ENCODE measurements at places on chromosomes 13 and 19.

DNA sequence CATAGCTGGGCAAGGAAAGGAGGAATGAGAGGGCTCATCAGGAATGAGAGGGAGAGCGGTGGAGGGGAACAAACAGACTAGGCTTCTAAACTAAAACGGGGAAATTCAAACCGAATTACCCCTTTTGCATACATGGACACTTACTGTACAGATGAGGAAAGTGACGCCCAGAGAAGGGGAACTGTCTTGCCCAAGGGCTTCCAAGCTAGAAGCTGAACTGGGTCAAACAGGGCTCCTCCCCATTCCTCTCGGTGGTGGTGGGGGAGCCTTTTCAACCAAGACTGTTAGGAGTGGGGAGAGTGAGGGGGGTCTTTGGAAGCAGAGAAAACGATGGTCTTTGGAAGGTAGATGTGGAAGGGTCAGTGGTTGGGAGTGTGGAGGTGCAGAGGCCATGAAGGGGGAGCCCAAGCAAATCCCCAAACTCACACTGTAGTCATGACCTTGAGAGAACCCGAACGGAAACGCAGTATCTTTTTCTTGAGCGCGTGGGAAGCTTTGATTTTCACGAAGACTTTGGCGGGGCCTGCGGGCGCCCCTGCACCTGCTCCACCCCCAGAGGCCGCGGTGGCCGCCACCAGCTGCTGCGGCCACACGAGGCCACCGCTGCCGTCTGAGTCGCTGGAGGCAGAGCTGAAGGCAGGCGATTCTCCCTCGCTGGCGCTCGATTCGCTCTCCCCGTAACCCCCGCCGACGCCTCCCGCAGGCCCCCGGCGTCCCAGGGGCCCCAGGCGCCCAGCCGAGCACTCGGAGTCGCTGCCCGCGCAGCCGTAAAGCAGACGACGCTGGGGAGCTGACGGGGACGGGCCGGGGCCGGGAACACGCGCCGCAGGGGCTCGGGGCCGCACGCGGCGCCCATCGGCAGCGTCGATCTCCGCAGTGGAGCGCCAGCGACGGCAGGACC is 12.3 kb upstream of the GNG8 start:
- DNase-seq: no peak

DNA sequence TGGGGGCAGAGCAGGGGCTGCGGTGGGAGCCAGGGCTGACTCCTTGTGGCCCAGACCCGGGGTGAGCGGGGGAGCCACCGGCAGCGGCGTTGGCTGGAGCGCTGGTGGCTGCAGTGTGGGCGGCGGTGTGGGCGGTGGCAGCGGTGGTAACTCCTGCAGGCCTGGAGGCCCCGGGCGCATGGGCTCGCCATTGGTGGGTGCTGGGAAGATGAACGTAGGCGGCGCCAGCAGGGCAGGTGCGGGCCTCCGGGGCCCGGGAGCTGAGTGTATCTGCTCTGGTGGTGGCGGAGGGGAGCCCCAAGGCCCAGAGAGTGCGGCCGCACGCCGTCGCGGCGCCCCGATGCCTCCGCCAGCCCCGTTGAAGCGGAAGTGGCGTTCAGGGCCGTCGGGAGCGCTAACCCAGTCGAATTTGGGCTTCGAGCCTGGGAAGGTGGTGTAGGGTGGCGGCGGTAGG is 2.0 kb downstream of the GGN start:
- DNase-seq: no peak

DNA sequence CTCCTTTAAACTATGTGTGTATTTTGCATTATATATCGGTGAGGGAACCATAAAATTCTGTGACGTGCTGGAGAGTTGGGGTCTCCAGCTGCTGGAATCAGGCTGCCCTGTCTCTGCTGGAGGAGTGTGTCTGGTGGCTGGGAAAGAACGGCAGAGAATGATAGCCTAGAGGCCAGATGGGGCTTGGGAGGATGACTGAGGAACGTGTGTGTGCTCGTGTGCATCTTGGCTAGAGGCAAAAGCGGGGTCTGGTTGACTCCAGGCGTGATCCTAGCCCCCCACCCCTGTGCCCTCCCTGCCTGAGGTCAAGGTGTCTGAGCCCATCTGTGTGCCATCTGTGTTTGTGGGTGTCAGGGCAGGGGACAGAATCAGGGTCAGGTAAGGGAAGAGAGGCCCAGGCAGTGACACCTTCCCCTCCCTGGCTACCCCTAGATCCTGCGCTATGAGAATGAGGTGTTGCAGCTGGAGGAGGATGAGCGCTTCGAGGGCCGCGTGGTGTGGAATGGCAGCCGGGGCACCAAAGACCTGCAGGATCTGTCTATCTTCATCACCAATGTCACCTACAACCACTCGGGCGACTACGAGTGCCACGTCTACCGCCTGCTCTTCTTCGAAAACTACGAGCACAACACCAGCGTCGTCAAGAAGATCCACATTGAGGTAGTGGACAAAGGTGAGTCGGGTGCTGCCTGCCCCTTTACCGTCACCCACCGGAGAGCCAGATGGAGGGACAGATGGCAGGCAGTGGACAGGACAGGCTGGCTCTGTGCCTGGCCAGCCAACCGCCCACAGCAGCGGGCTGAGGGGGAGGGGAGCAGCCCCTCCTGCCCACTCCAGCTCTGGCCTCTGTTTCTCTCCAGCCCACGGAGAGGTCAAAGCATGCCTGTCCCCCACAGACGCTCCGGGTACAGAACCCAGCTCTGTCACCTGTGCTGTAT is 3.1 kb downstream of the SCN1B start:
- no peak for DNase-seq

DNA sequence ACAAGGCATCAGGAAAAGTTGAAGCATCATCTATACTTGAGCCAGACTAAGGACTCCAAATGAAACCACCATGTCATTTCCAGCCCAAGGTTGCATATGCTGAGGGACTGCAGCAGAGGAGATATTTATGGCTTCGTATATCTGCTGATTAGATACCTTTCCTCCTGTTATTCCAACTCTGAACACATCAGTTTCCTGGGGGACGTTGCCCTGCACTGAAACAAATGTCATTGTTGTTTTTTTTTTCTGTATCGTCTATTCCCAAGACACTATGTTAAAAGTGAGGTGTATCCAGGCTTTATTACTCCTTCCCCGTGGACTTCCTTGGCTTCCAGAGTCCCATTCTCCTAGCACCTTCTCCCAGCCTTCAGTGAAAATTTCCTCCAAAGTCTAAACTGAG is at the start of gene OR7A17:
OR7A17 (minus strand) TSS at position 101 of the 400 bp plus-strand sequence. CDS start 4,777 bp downstream, outside the sequence.
- no peak for DNase-seq

DNA sequence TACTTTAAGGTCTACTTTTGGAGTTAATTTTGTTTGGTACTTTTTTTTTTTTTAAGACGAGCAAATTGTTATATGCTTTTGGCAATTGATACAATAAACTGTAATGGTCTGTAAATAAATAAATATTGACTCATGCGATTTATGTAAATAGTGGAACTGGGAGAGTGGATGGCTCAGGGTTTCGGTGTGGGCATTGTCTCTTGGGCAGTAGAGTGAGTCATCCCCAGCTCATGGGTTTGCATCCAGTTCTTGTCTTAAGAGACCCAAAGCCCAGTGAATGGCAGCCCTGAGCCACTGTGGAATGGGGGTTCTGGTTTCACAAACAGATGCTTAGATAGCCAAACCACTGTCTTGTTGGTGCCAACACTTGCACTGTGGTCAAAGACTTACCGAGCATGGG is 33.0 kb downstream of the FGF9 start:
- no peak for DNase-seq

DNA sequence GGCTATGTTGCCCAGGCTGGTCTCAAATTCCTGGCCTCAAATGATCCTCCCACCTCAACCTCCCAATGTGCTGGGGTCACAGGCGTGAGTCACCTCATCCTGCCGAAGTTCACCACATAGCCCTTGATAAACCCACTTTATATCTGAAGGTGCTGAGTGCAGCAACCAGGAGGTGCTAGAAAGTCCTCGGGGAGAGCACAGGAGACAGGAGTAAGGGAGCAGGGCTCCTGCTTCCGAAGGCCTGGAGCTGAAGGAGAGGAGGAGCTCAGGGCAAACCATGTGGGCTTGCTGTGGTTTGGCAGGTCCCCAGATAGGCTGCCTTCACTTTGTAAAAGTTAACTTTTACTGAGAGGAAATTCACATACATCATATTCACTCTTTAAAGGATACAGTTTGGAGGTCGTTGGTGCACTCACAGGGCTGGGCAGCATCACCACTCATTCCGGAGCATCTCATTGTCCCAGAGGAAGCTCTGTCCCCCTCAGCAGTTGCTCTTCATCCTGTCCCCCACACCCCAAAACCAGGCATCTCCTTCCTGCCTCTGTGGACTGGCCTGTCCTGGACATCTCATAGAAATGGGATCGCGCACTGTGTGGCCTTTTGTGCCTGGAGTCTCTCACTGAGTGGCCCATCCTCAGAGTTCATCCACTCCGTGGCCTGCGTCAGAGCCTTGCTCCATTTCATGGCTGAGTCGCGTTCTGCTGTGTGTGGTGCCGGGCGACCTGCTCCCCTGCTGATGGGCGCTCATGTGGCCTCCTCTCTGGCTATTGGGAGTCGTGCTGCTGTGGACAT is 49.5 kb downstream of the KDM4B start:
- no peak for DNase-seq

- DNase-seq: no peak
Observed at GRCh38 chr13:111177081-111177711, 62.1 kb downstream of the ARHGEF7 start.

GRCh38 chr13:112879283-112879833 is 89.7 kb upstream of the MCF2L start:
- no peak for DNase-seq

DNA sequence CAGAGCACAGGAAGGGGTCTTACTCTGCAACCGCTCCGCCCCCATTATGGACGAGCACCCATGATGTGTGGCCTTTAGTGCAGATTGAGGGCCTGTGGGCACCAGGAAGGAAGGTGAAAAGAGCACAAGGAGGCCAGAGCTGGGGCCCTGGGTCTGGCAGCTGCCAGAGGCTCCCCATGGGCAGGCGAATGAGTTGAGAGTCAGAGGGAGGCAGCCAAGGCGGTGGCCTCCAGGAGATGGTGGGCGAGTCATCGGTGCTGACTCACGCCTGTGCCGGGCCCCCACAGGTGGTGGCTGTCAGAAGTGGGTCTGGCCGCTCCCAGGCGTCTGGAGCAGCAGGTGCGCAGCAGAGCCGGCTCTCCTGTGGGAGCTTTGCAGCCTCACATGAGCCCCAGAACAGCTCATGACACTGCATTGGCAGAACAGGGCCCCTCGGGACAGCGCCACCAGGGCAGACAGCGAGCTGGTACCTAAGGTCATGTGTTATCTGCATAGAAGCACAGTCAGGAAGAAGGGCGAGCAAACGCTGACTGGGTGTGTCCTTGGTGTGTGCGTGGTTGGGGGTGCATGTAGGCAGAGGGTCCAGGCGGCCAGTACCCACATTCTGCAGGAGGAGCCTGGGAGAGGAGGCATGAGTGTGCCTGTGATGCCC is 68.8 kb downstream of the CHST8 start:
- DNase-seq: no peak

GRCh38 chr13:40186626-40187323 is 479.7 kb downstream of the FOXO1 start:
- DNase-seq: no peak

DNA sequence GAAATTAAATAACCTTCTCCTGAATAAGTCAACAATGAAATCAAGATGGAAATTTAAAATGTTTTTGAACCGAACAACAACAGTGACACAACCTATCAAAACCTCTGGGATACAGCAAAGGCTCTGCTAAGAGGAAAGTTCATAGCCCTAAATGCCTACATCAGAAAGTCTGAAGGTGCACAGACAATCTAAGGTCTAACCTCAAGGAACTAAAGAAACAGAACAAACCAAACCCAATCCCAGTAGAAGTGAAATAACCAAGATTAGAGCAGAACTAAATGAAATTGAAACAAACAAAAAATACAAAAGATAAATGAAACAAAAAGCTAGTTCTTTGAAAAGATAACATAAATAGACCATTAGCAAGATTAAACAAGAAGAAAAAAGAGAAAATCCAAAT is 9.0 kb downstream of the UGGT2 start:
- DNase-seq: no peak

- no peak for DNase-seq
Observed at GRCh38 chr13:95262837-95263384, 38.3 kb downstream of the ABCC4 start.

- DNase-seq: no peak
Observed at GRCh38 chr19:2634228-2634951, 68.1 kb downstream of the GNG7 start.

- no peak for DNase-seq
Observed at GRCh38 chr13:73223372-73223781, 164.6 kb downstream of the KLF5 start.

- no peak for DNase-seq
Observed at GRCh38 chr13:28557725-28558520, 63.0 kb upstream of the FLT1 start.

DNA sequence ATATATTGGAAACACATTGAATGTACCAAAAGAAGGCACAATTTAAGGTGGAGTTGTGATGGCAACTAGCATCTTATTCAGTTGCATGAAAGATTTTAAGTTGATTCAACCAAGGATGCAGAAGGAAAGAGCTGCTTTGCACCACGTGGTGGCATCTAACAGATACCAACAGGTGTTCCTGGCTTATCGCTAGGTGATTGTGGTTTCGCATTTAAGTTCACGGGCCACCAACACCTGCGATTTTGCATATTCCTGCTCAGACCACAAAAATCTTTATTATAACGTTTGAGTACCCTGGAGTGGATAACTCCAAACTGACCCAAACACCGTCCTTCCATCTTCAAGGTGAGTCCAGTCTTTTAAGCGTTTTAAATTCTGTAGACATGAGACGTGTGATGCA is 45.3 kb downstream of the RGCC start:
- no peak for DNase-seq

GRCh38 chr19:10214784-10215183 is 16.3 kb downstream of the S1PR2 start:
- no peak for DNase-seq

DNA sequence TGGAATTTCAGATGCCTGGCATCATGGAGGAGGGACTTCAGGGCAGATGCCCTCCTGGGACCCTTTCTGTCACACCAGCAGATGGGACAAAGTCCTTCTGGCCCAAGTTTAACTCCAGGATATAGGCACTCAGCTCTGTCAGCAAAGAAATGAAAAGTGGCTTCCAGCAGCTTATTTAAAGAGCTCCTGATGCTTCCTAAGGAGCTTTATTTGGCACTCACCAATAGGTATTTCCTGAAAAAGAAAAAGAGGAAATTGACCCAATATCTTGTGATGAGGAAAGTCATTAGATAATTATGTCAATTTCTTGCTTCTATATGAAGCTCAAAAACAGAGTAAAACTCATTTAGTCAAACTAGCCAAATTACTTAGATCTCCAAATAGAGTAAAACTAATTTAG is 224.6 kb downstream of the RAP2A start:
- DNase-seq: no peak

GRCh38 chr13:111187960-111188541 is 72.9 kb downstream of the ARHGEF7 start:
- no peak for DNase-seq

DNA sequence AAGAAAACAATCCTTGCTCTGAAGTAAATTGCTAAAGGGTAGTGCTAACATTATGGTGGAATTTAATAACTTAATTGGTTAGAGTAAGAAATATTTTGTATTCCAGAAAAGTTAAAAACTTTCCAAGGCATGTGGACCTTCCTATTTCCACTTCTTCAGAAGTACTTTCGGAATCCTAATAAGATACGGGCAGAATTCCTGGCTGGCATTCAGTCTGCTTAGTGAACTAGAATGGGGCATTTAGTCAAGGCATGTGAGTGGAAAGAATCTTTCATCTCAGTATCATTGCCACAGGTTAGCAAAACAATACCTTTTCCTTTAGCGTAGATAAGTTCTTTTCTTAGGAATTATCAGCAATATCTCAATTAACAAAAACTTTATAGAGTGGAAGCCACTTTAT is 85.1 kb downstream of the TNFRSF19 start:
- DNase-seq: no peak

GRCh38 chr13:93220073-93220472 is 6.5 kb upstream of the GPC6 start:
- no peak for DNase-seq

Data from stimulated activated CD8-positive, alpha-beta memory T cell treated with anti-CD3 and anti-CD28 coated beads, Interleukin-12 subunit alpha, Interleukin-12 subunit beta, amount 100 ng/mL, for 4 hours (primary cell).